Activated CD8-positive, alpha-beta T cell treated with anti-CD3 and anti-CD28 coated beads for 36 hours (primary cell): ENCODE measurements at places on chromosomes 1 and 21. TPM values are rescaled to one million over a fixed set of nuclear protein-coding genes. Genes with fewer than 3 reads are reported as not detected.

DNA sequence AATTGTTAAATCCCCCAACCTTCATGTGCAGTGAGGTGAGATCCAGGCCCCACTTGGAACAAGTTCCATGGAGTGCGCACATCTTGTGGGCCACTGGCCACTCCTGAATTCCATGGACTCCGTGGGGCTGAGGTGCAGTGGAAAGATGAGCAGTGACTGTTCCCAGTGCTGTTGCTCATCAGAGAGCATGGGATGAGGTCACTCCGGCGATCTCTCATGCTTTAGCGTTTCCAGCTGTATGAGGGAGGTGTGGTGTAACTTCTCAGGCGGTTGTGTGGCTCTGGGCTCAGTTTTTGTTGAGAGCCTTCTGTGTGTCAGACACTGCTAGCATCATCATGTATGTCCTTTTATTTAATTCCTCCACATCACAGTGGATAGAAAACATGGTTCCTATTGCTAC, 96.2 kb downstream of the GALNT2 start:
- DNase-seq = no peak

DNA sequence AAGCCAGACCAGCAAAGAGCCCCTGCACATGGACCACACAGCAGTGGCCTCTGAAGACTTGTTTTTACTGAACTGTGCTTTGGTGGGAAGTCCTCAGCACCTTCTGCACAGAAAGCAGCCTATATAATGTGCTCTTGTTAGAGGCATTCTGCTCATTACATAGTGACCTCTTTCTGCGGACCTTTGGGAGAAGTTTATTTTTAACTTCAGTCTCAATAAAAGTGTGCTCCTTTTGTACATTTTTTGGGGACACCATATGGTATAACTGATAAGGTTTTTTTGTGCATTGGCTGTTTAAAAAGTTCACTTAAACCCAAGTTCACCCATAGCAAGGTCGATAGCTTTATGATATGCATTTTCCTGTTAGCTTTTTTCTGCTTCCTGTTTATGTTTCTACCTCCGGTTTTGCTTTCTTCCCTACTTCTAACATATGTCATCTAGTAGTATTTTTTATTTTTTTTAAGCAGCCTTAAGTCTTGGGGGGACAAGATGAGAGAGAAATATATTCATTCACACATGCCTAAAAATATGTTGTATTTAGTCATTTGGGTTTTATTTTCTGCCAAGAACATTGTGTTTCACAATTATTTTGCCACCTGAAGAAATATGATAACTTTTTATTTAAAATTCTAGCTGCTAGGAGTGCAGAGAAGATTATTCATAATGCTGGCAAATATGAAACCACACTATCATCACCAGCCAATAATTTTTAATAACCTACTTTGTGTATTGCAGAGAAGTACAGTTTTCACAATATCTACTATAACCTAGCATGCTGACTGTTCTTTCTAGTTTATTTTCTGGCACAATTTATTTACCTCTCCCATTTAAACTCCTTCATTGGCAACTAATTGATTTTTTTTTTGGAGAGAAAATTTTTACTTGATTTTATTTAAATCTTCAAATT, 22.9 kb upstream of the SLC19A2 start:
- no peak for DNase-seq

- no peak for DNase-seq
Observed at GRCh38 chr1:201138311-201138840, 11.4 kb upstream of the ASCL5 start.

CCDC28B gene
- total RNA-seq = 27.0 TPM

GRCh38 chr1:26771643-26772321, 16.0 kb upstream of the PIGV start:
- peak; percentile 47 for DNase-seq

GRCh38 chr1:168386949-168387586, 106.4 kb downstream of the TBX19 start:
- peak; percentile 83 for DNase-seq

TCP10L gene
- total RNA-seq = 0.31 TPM

- no peak for DNase-seq
Observed at GRCh38 chr1:15953294-15953771, 22.6 kb downstream of the ZBTB17 start.

- DNase-seq = no peak
Observed at GRCh38 chr1:19754482-19754881, 45.2 kb downstream of the TMCO4 start.

CFHR3 gene
- total RNA-seq = not detected

SFN gene
- total RNA-seq = 0.47 TPM

PLCH2 gene
- 2.9 TPM for total RNA-seq

- no peak for DNase-seq
Observed at GRCh38 chr1:22208973-22209378, 66.1 kb upstream of the WNT4 start.

- no peak for DNase-seq
Observed at GRCh38 chr1:206541236-206541833, 34.0 kb downstream of the RASSF5 start.

DNA sequence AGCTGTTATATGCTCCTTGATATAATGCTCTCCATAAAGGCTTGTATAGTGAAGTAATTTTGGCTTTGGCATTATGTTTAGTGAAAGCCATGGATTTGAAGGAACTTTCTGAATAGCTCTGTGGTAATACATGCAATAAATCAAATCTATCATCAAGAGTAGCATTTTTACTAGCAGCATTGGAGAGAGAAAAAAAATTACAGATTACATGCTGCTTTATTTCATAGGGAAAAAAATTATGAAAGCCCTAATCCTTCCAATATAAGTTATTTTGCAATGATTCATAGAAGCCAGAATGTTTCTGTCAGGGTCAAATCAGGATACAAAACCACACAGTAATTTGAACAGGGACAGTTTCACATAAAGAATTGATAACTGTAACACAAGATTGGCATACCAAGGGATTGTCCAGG, 250.0 kb downstream of the SPATA17 start:
- DNase-seq = no peak

NCAM2 gene
- not detected for total RNA-seq

- peak; percentile 77 for DNase-seq
Observed at GRCh38 chr1:175152006-175152652, 40.4 kb downstream of the KIAA0040 start.

SLFNL1 gene
- total RNA-seq = 0.25 TPM

DNA sequence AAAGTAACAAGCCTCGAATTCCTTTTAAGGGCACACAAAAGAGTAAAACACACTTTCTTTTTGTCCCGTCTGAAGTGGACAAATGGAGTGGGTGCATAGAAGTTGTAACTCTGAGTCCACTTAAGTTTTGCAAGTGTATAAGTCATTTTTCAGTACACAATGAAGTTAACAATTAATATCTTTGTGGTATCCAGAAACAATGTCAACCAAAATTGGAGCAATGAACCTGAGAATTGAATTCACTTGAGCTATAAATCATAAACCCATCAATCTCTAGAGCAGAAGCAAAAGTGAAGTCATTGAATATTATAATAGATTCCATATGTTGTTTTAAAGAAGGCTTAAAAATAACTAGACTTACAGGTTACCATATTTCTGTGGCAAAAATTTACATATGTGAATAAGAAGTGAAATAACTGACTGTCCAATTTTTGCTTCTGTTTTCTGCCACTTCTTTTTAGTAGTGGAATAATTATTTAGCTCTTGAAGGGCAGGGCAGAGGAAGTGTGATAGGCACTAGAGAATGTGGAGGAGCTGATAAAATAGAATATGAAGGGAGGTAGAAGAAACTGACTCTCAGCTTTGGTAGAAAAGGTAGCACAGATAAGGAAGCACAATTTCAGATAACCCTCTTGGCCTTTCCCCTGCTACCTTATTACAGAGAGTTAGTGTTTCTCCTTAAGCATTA, 73.9 kb upstream of the RGL1 start:
- DNase-seq = no peak

GRCh38 chr1:199512037-199512710, 515.3 kb upstream of the NR5A2 start:
- no peak for DNase-seq

DNA sequence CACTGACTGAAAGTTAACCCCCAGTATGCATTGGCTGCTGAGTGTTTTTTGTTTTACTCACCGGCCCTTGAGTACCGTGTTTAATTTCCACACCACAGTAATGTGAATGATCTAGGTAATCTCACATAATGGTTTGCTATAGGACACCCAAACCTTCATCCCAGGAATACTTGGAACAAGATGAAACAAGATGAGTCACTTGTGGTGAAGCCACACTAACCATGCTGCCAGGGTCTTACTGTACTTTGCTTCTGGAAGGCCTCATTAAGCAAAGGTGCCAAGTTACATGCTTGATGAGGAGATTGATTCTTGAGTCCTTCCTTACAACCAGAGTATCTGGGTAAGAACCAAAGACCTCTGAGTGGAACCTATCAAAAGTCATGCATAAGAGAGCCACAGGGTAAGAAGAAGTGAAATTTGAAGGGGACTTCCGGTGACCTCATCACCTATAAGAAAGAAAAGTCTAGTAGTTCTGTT, 163.3 kb downstream of the NRIP1 start:
- DNase-seq = peak; percentile 35

RSPO1 gene
- not detected for total RNA-seq

- DNase-seq = peak; percentile 68
Observed at GRCh38 chr1:201085902-201086735, 26.1 kb downstream of the CACNA1S start.

- DNase-seq = peak; percentile 72
Observed at GRCh38 chr1:110210604-110211495, 736 bp downstream of the KCNC4 start.

DNA sequence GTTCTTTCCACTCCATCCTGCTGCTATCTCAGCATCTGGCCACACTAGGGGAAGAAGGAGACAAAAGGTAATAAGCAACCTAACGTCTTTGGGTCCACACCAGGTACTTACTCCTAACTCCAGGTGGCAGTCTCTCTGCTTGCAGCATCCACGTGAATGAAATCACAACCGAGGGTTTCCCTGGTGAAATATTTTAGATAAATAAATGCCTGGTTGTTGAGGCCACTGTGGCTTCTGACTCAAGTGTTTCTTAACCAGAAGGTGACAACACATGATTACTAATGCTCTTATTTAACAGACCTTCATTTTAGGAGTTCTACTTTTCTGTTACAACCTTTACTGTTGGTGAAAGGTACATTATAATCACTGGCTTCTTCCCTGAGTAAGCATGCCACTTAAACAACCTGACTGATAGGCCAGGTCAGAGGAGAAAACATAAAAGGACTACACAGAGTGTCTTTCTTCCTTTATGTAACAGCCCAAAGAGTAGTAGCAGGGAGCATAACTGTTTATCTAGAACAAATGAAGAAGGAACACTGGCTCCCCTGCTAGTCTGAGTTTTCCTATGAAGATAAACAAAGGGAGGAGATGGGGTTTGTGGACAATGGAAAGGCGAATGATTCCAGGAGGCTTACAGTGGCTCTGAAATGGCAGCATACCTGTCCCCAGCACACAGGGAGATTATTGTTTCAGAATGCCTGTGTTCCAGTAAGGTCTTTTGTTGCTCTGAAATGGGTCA, 59.9 kb downstream of the SYT6 start:
- DNase-seq = peak; percentile 14

CYB561D1 gene
- total RNA-seq = 9.5 TPM

DNA sequence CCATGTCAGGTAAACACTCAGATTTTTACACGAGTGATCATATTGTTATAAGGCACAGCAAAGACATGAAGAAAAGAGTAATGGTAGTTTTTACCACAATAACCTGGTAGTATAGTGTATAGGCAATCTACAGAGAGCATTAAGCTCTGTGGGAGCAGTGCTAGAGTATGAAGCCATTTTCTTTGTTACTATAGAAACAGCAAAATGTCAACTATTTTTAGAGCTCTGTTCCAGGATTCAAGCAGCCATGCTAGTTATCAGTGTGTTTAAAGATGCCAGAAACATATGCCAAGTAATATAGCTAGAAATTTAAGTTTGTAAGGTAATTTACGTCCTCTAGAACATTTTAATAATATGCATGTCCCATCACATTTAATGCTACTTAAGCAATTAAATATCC, 77.6 kb upstream of the RGS18 start:
- DNase-seq = no peak

- DNase-seq = no peak
Observed at GRCh38 chr1:150627826-150628410, 1.5 kb downstream of the ENSA start.

- no peak for DNase-seq
Observed at GRCh38 chr1:245742896-245743295, 588.1 kb downstream of the KIF26B start.

GRCh38 chr1:245484176-245484575, 329.4 kb downstream of the KIF26B start:
- no peak for DNase-seq

DNA sequence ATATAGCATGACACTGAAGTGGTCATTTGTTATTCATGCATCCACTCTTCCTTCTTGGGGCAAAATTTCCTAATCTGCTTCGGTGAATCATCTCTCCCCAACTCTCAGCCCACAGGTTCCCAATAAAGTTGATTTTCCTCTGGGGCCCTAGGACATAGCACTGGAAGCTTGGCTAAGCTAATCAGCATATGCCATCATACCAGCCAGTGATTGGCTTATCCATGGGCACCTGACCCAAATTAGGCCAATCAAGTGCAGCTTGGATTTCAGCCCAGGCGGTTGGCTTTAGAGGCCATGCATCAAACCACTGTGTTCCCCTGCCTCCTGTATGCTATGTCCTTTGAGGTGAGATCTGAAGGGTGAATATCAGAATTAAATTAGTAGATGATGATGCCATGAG, 58.9 kb downstream of the C1orf94 start:
- no peak for DNase-seq

MATN1 gene
- 0.45 TPM for total RNA-seq

DNA sequence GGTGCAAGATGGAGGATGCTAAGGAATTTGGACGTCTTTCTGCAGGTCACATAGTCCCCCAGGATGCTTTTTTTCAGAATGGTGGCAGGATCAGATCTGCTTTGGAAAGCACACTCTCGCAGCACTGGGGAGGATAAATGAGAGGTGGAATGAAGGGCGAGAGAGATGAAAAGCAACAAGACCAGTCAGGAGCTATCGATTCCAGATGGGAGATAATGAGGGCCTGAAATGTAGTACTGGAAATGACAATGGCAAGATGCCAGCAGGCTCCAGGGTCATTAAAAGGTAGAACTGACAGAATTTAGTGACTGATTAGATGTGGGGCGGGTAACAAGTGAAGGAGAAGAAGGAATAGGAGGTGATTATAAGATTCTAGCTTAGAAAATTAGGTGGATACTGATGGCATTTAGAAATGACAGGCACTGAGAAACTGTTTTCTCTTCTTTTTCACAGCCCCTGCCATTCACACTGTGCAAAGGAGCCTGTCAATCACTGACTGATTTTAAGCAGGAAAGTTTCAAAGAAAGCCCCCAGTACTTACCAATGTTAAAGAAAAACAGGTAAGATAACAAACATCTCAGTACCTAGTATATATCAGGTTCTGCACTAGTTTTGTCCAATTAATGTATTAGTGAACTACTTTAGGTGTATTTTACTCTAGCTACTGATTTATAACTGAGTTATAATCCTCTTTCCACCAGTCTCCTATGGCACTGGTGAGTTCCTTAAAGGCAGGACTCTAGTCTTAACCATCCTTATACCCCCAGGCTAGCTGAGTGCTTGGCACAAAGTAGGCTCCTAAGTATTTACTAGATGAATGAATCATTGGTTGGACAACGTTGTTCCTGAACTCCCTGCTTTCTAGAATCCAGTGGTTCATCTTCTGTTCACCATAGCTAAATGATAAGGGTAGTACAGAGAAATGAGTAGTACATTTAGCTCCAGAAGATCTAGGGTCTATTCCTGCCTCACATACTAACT, 9.2 kb downstream of the PIGM start:
- no peak for DNase-seq

KRTAP7-1 gene
- not detected for total RNA-seq

KRTAP13-1 gene
- total RNA-seq = not detected

CA14 gene
- total RNA-seq = not detected

POU3F1 gene
- not detected for total RNA-seq

ESRRG gene
- not detected for total RNA-seq

- no peak for DNase-seq
Observed at GRCh38 chr1:239655023-239655422, 268.7 kb downstream of the CHRM3 start.

FBXO2 gene
- total RNA-seq = 1.9 TPM
